ENCODE measurements at places on chromosomes 5 and 9.

- DNase-seq, result no peak
These were observed 187.5 kb upstream of the HMHB1 start for GRCh38 chr5:143624465-143624864.

DNA sequence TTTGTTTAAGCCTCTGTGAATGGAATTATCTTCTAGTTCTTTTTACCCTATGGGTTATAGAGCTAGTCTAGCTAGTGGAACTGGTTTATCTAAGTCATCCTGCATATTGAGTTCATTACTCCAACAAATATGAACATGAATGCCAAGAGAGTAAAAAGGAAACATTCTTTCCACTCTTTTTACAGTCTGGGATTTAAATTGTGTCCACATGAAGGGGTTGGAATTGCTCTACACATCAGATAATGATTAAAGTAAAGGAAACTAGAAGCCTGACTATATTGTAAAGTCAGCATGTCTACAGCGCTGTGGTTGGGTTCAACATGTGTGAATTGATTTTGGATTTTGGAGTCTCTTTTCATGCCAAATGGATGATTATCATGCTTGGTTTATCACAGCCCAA is 173.1 kb downstream of the CCDC171 start:
- DNase-seq, result no peak

GRCh38 chr5:138011991-138012390 is 20.9 kb downstream of the FAM13B start:
- no peak for DNase-seq

- DNase-seq, result no peak
These were observed 248.2 kb downstream of the TRIM32 start for GRCh38 chr9:116935149-116935897.

GRCh38 chr9:114518599-114519022 is 13.3 kb upstream of the WHRN start:
- DNase-seq, result no peak

DNA sequence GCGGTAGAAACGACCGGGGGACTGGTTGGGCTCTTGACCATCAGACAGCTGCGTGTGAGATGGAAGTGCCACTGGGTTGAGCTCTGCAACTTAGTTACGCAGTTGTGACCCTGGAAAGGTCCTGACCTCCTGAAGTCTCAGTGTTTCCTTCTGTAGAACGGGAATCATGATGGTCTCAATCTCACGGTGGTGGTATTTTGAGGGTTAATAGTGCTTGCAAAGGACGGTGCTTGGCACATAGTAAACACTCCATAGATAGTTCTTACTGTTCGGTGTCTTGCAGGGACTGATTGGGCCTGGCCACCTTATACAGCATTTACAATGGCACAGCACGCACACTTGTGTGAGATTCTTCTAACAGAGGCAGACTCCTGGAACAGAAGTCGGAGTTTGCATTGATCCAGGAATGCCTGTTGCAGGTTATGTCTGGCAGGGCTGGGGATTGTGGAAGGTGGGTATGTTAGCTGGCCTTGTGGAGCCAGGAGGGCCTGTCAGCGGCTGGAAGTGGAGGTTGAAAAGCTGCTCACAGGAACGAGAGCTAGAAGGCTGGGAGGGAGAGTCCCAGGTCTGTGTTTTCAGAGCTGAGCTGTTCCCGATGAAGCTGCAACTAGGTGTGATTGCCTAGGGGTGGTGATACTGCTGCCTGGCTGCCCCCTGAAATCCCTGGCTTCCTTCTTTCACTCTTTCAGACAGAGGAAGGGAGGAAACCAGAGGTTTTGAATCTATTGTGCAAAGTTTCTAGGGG is 962 bp upstream of the TXN start:
- no peak for DNase-seq

DNA sequence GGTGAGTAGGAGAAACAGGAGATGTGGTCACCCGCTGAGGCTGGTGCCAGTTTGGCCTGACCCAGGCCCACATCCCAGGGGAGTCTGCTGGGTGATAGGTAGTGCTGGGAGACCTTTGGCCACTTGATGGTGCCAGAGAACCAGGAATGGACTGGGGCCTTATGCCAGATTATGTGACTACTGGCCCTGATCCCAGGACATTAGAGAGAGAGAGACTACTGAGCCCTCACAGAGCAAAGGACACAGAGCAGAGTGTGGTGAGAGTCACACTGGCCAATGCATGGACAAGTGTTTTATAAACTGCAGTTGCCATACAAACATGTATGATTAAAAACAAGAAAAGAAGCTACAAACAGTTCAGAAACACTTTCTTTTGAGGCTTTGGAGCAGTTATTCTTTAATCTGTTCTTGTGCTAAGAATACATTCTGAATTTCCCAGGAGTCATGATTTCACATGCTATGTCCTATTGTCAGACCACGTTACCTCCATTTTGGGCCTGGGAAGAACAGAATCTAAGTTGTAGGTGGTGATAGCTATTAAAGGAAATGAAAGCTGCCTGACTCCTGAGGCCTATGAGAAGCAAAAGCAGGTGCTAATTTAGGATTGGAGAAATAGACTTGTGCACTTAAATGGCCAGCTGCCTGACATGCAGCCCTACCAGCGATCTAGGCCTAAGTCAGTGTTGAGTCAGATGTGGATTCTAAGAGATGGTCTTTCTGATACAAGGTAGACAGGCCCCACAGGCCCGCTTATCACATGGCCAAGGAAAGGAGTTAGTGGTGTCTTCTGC is 32.6 kb upstream of the TMOD1 start:
- peak; percentile 23 for DNase-seq

- DNase-seq, result no peak
These were observed 498.8 kb upstream of the ZNF608 start for GRCh38 chr5:125245216-125245615.

GRCh38 chr9:99201603-99202002 is 20.1 kb downstream of the ALG2 start:
- no peak for DNase-seq

DNA sequence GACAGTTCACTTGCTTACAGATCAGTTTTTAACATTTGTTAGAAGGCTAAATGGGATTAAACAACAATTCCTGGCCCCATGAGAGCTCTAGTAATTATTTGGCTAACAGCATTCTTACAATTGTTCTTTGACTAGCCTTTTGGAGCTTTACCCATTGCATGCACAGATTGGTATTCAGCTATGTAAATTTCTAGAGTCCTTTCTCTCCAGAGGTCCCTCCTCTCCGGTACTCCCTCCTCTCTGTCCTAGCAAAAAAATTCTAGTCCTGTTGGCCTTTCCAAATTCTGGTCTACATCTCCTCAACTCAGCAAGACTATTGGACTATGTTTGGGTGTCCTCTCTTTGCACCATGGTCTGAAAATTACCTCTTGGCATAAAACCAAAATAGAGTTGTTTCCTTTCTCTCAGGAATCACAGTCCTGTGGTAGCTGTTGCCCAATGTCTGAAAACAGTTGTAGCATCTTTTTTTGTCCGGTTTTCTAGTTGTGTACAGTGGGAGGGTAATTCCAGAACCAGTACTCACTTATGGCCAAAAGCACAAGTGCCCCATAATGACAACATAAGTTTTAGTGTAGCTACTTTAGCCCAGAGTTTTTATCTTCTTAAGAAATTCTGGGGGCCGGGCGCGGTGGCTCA is 18.1 kb downstream of the SAR1B start:
- DNase-seq, result no peak

- DNase-seq, result no peak
These were observed 4.0 kb downstream of the MYOZ3 start for GRCh38 chr5:150665044-150665443.

DNA sequence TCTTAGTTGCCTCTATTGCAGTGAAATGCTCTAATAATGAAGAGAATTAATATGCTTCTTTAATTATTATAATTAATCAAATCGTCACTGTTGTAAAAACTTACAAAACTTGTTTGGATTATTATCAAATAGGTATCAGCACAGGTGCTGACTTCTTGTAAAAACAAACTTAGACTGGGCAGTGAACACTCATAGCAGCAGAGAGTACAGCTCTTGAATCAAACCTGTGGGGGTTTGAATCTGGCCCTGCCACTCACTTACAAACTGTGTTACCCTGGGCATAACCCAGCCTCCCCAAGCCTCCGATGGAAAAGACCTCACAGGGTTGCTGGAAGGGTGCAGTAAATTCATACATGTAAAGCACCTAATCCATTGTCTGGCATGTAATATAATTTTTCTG is 35.1 kb downstream of the MAP3K1 start:
- DNase-seq, result no peak

DNA sequence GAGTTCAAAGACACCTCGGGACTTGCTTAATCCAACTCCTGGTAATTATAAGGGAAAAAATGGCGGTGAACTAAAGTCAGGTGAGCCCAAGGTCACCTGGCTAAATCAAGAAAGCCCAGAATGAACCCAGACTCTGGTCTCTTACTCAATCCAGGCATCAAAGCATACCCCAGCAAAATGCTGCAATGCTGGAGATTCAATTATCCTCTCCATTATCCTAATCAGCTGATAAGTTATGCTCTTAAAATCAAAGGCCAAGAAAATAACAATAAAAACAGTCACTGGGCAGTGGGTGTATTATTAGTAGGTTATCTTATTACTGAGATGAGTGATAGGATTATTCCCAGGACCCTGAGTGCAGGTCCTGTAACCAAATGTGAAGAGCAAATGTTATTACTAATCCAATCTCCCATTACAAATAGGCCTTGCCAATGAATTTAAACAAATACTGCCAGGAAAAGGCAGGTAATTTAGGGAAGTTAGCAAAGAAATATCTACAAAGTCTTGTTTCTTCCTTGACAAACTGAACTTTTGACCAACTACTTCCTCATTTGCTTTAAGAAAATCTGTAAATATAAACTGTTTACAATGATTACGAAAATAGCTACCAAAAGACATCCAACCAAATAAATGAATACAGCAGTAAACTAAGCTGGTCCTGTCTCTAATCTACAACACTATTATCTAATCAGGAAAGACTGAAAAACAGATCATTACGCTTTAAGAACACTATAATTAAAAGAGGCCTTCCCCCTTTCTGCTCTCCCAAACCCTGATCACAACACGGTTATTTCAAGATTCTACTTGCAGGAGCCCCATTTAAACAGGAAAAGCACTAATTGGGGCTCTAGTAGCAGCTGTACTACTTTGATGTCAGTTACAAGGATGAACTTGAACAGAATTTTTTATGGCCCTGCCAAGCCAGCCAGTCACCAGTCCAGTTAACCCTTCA is 103.2 kb downstream of the MED27 start:
- no peak for DNase-seq

- DNase-seq, result no peak
These were observed 124.6 kb downstream of the ACER2 start for GRCh38 chr9:19533373-19533772.

GRCh38 chr9:99171225-99172123 is 50.3 kb downstream of the ALG2 start:
- no peak for DNase-seq

DNA sequence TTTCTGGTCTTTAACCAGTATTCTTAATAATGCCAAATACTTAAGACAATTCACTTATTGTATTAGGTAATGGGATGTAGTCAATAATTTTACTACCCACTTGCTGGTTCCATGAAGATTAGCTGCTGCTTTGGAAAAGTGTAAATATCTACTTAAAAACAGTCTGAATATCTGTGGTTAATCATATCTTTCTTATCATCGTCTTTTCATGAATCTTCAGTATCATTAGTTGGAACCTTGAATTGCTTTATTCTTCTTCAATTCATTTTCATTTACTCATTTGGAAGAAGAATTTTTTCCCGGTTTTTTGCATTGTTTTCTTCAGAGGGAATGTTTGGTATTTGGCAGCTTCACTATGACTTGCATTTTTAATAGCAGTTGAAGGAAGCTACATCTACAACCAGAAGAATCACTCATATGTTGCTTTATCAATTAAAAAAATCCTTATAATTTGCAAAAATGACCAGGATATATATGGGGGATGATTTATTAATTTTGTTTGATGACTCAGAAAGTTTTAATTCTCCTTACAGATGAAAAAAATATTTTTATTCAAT is 1398.3 kb upstream of the CDH6 start:
- no peak for DNase-seq

- no peak for DNase-seq
These were observed 30.8 kb downstream of the OR1J1 start for GRCh38 chr9:122446819-122447484.

- peak; percentile 79 for DNase-seq
These were observed 7.0 kb upstream of the IRF1 start for GRCh38 chr5:132497488-132497997.

- no peak for DNase-seq
These were observed 454.1 kb downstream of the ARHGEF28 start for GRCh38 chr5:74079971-74080556.

DNA sequence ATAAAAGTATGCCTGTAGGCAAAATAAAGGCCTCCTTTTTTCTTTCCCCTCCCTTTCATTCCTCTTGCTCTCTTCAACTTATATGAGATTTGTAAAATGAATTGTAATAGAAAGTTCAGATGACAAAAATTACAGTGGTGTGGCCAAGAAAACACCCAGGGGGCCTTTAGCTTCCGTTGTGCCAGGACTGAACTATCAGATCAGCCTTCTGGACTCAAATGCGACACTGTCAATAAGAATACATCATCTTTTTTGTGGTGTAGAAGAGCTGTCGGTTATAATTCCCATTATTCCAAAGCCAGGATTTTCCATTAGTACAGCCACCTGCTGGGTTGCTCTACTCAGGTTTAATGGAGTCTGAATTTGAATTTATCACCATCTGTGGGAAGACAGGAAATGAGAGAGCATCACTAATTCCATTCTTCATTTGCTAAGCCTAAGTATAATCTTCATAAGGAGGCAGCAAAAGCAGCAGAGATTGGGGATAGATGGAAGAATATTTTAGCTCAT is 443.4 kb downstream of the ANXA1 start:
- no peak for DNase-seq

- DNase-seq, result no peak
These were observed 510.0 kb downstream of the KCTD16 start for GRCh38 chr5:144680711-144681110.

- DNase-seq, result no peak
These were observed 308.3 kb downstream of the ZSWIM6 start for GRCh38 chr5:61640179-61641021.

DNA sequence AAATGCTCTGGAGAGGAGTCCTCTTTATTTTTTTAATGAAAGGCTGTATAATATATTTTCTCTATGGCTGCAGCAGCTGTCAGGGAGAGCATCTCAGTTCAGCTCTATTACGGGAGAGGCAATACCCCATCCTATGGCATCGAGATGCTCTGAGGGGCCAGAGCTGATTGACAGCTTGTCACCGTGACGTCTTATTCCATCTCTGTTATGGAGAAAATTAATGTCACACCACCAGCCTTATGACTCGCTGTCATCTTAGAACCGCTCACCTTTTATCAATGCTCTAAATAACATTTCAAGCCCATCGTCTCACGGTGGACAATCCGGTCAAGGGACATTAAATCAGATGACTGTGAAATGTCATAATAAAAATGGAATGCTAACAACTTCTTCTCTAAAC is 273.5 kb downstream of the SLF1 start:
- no peak for DNase-seq

All from HS-27A (cell line).